Pancreas (tissue), 10 donors: ENCODE measurements at places on chromosomes 1 and 21.

DNA sequence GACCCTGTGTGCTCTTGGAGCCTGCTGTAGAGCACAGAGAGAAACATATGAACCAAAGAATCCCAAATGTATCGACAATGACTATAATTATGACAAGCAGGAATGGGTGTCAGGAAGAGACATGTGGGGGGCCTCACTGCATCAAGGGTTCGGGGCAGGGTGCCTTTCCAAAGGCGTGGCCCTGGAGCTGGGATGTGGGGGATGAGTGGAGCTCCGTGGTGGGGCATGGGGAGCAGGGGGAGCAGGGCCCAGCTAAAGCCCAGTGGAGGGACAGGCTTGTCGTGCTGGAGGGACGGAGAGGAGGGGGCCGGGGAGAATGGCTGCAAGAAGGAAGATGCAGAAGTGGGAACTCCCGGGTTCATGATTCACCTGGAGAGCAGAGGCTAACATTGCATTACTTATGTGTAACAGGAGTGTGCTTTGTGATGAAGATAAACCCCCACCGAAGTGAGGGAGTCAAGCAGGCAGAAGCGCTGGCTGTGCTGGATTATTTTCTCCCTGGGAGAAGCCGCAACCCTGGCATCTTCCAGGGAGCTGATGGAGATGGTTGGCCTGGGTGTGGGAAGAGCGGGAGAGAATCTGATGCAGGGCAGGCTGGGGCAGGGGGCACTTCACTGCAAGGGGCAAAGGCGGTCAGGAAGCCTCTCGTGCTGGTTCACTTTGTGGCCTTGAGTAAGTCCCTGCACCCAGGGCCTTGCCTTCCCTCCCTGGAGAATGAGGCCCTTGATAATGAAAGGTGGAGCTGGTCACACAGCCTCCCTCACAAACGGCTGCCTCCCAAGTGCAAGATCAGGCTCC is 124.6 kb upstream of the RUNX3 start:
- no peaks in the 10 kb centered on the region for H3K27me3 ChIP-seq
- DNase-seq: no peak
- H3K4me3 ChIP-seq: no peak overlapping the region
- no peaks in the 10 kb centered on the region for H3K36me3 ChIP-seq

GRCh38 chr1:159882527-159882862 is 17.5 kb downstream of the CFAP45 start:
- H3K4me1 ChIP-seq: peaks cover 3% of the 10 kb centered on the region
- no peaks in the 10 kb centered on the region for H3K27me3 ChIP-seq
- H3K36me3 ChIP-seq: no peaks in the 10 kb centered on the region
- H3K27ac ChIP-seq: no peak overlapping the region
- no peak for DNase-seq
- no peak overlapping the region for H3K4me3 ChIP-seq

DNA sequence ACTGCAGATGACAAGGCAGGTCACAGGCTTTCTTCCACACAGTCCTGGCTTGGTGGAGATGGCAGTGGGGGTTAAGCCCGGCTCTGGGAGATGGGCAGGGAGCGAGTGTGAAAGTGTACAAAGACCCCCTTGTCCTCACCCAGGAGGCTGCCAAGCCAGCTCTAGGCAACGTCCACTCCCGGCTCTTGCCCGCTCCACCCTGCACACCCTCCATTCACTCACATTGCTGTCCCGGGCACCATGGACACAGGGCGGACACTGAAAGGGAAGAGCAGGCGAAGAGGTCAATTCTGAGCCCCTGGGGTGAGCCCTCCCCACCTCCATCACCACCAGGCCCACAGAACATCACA is 8.9 kb downstream of the COL16A1 start:
- no peak for DNase-seq
- no peak overlapping the region for H3K27ac ChIP-seq
- H3K36me3 ChIP-seq: no peaks in the 10 kb centered on the region
- no peaks in the 10 kb centered on the region for H3K27me3 ChIP-seq
- H3K4me3 ChIP-seq: no peak overlapping the region

GRCh38 chr1:184825571-184825970 is 70.9 kb upstream of the EDEM3 start:
- no peaks in the 10 kb centered on the region for H3K27me3 ChIP-seq
- H3K4me3 ChIP-seq: no peak overlapping the region
- H3K36me3 ChIP-seq: no peaks in the 10 kb centered on the region
- H3K4me1 ChIP-seq: peaks cover 30% of the 10 kb centered on the region
- H3K27ac ChIP-seq: peak overlapping the region; percentile 59

DNA sequence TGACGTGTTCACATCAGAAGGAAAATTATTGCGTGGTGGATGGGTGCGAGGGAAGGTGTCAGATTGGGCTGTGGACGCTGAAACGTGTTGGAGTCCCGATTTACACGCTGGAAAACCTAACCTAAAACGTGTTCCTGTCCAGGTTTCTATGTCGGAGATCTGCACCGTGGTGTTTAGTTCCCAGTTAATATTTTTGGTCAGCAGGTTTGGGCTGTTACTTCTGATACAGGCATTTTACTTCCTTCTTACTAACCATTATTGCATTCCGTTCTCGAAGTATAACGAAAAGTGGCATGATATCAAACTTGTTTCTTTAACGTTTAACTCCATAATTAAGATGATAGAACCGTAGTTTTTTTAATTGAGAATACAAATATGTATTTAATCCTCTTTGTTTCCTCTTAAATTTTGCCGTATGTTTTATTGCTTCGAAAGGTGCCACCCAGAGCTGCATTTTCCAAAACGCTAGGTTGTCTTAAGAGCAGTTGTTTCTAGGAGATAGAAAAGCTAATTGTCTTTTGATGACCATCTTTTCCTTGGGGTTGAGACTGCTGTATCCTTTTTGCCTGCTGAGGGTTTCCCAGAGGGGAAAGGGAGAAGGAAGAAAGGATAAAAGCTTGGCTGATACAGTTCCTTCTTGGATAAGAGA is 1.3 kb downstream of the ADARB1 start:
- H3K4me3 ChIP-seq: peak overlapping the region; percentile 91
- no peak overlapping the region for H3K27ac ChIP-seq
- no peak for DNase-seq
- H3K4me1 ChIP-seq: no peaks in the 10 kb centered on the region

DNA sequence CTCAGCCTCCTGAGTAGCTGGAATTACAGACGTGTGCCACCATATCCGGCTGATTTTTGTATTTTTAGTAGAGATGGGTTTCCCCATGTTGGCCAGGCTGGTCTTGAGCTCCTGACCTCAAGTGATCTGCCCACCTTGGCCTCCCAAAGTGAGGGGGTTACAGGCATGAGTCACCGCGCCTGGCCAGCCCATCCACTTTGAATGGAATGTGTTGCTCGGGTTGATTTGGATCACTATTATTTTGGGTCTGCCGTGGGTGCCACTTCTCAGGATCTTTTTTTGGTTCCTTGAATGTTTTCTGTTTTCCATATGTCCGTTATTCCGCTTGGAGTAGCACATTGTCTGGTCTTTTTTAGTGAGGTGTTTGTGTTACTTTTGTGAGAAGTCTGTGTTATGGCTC is 17.0 kb downstream of the PCNT start:
- no peak overlapping the region for H3K4me3 ChIP-seq
- no peak for DNase-seq
- H3K36me3 ChIP-seq: no peaks in the 10 kb centered on the region
- H3K4me1 ChIP-seq: no peaks in the 10 kb centered on the region
- H3K27ac ChIP-seq: no peak overlapping the region

DNA sequence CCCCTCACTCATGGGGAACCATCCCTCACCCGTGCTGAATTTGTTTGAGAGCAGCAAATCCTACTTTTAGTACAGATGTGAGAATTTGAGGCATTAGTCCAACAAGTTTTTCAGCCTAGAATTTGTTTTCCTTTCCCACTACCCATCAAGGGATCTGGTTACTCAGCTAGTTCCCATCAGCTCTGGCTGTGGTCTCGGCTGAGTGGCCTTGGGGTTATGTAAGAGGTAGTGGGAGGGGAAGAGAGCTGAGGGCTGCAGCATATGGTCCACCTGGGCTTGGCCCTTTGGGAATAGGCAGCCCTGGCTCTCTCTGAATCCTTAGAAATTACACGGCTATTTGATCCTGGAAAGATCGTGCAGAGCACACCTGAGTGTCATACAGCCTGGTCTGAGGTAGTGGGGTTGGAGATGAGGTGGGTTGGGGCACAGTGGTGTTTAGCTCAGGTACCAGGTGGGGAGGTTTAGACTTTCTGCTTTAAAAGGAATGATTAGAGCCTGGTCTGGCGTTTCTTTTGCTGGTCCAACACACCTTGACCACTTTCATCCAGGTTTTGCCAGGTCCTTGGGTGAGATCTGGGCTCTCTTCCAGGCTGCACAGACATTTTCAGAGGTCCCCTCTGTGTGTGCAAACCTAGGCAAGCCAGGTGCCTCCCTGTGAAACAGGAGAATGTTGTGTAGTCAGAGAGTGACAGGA is 4.2 kb downstream of the GSTM4 start:
- no peaks in the 10 kb centered on the region for H3K36me3 ChIP-seq
- H3K4me3 ChIP-seq: no peak overlapping the region
- peaks cover 10% of the 10 kb centered on the region for H3K4me1 ChIP-seq
- peak overlapping the region; percentile 13 for H3K27ac ChIP-seq

DNA sequence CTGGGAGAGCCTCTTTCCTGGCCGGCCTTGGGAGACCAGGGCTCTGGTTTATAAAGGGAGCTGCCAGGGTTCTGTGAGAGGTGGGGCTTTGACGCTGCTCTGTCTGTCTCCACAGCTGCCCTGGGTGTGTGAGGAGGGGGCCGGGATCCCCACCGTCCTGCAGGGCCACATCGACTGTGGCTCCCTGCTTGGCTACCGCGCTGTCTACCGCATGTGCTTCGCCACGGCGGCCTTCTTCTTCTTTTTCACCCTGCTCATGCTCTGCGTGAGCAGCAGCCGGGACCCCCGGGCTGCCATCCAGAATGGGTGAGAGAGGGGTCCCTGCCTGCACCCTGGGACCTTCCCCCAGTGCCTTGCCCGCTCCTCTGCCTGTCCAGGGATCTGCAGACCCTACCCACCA is 11.6 kb downstream of the SERINC2 start:
- H3K27ac ChIP-seq: no peak overlapping the region
- no peaks in the 10 kb centered on the region for H3K4me1 ChIP-seq

- no peak overlapping the region for H3K27ac ChIP-seq
- H3K27me3 ChIP-seq: no peaks in the 10 kb centered on the region
- no peaks in the 10 kb centered on the region for H3K36me3 ChIP-seq
These were observed 28.1 kb downstream of the TSHB start for GRCh38 chr1:115057661-115058254.

GRCh38 chr1:16087733-16088132 is 14.3 kb upstream of the FAM131C start:
- no peak overlapping the region for H3K4me3 ChIP-seq
- peaks cover 5% of the 10 kb centered on the region for H3K4me1 ChIP-seq
- no peak for DNase-seq
- H3K27ac ChIP-seq: no peak overlapping the region
- H3K27me3 ChIP-seq: no peaks in the 10 kb centered on the region
- H3K36me3 ChIP-seq: no peaks in the 10 kb centered on the region

DNA sequence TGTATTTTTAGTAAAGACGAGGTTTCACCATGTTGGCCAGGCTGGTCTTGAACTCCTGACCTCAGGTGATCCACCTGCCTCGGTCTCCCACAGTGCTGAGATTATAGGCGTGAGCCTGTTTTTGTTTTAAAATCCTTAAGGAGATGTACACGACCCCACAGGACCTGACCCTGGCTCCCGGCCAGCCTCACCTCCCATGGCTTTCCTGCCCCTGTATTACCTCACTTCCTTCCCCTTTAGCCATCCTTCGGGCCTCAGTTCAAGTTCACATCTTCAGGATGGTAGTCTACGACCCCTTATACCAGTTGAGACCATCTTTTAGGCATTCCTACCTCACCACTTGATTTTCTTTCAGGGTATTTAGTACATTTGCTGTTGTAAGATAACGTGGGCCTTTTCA is 36.3 kb downstream of the TCP10L start:
- no peak overlapping the region for H3K27ac ChIP-seq
- H3K4me1 ChIP-seq: no peaks in the 10 kb centered on the region
- H3K4me3 ChIP-seq: no peak overlapping the region
- no peak for DNase-seq
- H3K36me3 ChIP-seq: no peaks in the 10 kb centered on the region

DNA sequence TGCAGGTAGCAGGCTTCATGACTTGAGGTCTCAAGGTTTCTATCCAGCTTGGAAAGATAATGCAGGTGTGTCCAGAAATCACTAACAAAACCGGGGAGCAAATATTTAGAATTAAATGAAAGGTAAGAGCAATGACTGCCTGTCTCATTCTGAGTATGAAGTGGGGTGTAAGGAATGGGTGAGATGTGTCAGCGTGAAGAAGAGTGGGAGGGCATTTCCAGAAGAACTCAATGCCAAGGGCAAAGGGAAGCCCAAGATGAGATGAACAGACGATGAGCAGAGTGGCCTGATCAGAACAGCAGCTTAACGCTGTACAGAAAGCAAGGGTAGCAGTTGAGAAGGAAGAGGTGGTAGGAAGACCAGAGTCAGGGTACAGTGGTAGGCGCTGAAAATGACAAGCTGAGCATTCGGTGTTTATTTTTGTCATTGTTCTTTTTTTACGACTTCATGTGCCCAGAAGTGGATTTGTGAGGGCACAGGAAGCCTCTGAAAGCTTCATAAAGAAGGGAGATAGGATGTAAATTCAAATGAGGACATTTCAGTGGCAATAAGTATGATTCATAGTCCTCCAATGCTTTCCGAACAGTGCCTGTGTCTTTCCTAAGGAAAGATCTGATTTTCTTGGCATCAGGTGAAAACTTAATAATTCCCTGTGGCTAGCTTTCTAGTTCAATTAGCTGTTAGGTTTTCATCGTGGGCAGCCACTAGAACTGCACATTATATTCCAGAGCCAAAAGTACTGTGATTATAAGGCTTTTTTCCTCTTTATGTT is 190.5 kb downstream of the APP start:
- no peaks in the 10 kb centered on the region for H3K27me3 ChIP-seq
- no peak for DNase-seq
- H3K4me3 ChIP-seq: no peak overlapping the region
- H3K4me1 ChIP-seq: peaks cover 22% of the 10 kb centered on the region
- H3K36me3 ChIP-seq: no peaks in the 10 kb centered on the region
- H3K27ac ChIP-seq: no peak overlapping the region

- no peak overlapping the region for H3K4me3 ChIP-seq
- no peak for DNase-seq
- H3K27me3 ChIP-seq: no peaks in the 10 kb centered on the region
- no peaks in the 10 kb centered on the region for H3K4me1 ChIP-seq
These were observed 115.9 kb downstream of the HIVEP3 start for GRCh38 chr1:41802532-41803501.

GRCh38 chr1:211514030-211514754 is 22.2 kb upstream of the RD3 start:
- H3K36me3 ChIP-seq: no peaks in the 10 kb centered on the region
- H3K27me3 ChIP-seq: no peaks in the 10 kb centered on the region
- DNase-seq: peak; percentile 85
- H3K27ac ChIP-seq: no peak overlapping the region
- peaks cover 3% of the 10 kb centered on the region for H3K4me1 ChIP-seq
- no peak overlapping the region for H3K4me3 ChIP-seq

GRCh38 chr21:26719750-26720149 is 125.5 kb downstream of the ADAMTS1 start:
- H3K27me3 ChIP-seq: no peaks in the 10 kb centered on the region
- no peak overlapping the region for H3K27ac ChIP-seq
- no peak overlapping the region for H3K4me3 ChIP-seq
- no peaks in the 10 kb centered on the region for H3K36me3 ChIP-seq

GRCh38 chr1:25432749-25433388 is 2.2 kb downstream of the MACO1 start:
- no peaks in the 10 kb centered on the region for H3K36me3 ChIP-seq
- DNase-seq: no peak
- peaks cover 8% of the 10 kb centered on the region for H3K4me1 ChIP-seq
- no peaks in the 10 kb centered on the region for H3K27me3 ChIP-seq
- peak overlapping the region; percentile 53 for H3K27ac ChIP-seq
- H3K4me3 ChIP-seq: peak overlapping the region; percentile 86

- H3K27me3 ChIP-seq: no peaks in the 10 kb centered on the region
- DNase-seq: no peak
- H3K4me1 ChIP-seq: peaks cover 6% of the 10 kb centered on the region
- H3K36me3 ChIP-seq: no peaks in the 10 kb centered on the region
- no peak overlapping the region for H3K4me3 ChIP-seq
- H3K27ac ChIP-seq: no peak overlapping the region
These were observed 56.2 kb downstream of the SFPQ start for GRCh38 chr1:35136780-35137179.
